GM12891 (cell line): ENCODE measurements at places on chromosomes 1 and 21.

- no peak for DNase-seq
Measured at GRCh38 chr1:1366699-1367066, 8.3 kb downstream of the AURKAIP1 start.

DNA sequence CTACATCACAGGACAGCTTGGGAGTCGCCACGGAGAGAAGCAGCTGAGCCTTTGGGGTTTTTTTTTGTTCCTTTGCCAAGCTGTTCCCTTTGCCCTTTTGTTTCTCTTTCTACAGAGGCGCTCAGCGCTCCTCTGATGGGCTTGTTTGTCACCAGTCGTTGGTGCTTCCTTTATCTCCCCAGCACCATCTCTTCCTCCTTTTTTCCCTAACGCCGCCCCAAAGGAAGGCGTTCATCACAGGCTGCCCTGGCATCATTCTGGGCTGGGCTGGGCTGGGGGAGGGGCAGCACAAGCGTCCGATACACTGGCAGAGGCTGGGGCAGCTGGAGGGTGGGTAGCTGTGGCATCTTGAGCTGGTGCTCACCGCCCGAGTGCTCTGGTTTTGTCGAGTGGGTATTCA is 10.5 kb downstream of the IGSF21 start:
- no peak for DNase-seq

DNA sequence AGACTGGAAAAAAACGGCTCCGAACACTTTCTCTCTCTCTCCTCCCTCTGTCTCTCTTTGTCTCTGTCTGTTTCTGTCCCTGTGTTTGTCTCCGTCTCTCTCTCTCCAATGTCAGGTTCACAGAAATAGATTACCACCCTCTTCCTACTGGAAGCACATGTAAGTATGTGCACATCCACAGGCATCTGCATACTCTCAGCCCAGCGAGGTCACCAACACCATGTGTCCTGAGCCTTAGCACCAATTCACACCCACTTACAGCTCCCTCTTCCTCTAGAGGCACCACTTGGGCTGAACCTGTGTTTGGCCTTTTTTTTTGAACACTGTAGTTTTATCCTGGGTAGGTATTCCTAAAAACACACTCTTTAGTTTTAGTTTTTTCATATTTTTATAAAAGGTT is 130.5 kb downstream of the ETS2 start:
- no peak for DNase-seq

DNA sequence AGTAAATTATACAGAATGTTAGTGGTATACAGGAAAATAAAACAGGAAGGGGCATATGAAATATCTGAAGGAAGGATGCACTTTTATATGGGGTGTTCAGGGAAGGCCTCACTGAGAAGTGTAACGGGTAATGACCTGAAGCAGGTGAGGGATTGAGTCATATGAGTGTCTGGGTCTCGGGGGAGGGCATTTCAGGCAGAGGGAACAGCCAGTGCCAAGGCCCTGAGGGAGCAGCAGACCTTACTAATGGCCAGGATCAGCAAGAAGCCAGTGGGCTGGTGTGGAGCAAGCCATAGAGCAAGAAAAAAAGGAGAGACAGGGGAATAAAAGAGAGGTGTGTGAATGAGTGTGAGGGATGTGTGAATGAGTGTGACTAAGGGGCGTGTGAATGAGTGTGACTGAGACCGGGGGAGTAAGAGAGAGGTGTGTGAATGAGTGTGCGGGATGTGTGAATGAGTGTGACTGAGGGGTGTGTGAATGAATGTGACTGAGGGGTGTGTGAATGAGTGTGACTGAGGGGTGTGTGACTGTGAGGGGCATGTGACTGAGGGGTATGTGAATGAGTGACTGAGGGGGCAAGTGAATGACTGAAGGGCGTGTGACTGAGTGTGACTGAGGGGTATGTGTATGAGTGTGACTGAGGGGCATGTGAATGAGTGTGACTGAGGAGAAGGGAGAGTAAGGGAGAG is 107.2 kb downstream of the GLIS1 start:
- DNase-seq: no peak

- no peak for DNase-seq
Measured at GRCh38 chr1:19682901-19683300, 18.2 kb downstream of the HTR6 start.

- DNase-seq: peak; percentile 38
Measured at GRCh38 chr1:34918977-34919561, 10.4 kb downstream of the DLGAP3 start.

DNA sequence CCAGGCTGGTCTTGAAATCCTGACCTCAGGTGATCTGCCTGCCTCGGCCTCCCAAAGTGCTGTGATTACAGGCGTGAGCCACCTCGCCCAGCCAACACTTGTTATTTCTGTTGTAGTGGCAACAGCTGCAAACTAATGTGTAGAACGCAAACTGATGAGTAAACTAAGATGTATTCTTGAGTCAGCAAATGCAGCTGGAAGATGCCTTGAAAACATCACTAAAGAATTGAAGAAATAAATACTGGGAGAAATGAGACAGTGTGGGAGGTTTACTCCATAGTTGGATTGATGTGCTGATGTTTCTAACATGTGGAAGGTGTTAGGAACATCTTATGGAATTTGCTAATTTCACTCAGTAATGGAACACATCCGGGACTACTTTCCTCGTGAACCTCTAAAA is 61.3 kb upstream of the KCNE2 start:
- DNase-seq: no peak
